ENCODE measurements at places on chromosomes 5 and 9.

DNA sequence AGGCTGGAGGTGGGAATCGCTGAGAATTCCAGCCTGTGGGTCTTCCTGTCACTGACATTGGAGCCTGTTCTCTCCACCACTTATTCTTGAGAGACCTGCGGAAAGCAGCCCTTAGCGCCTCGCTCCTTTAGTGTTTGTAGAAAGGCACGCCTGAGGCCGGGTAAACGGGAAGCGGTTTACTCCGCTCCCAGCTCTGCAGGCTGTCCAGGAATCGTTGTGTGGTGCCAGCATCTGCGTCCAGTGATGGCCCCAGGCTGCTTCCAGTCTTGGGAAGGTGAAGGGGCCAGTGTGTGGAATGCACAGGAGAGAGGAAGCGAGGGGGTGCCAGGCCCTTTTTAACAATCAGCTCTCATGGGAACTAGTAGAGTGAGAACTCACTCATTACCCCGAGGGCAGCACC, 44.6 kb upstream of the FCN2 start:
- H3K4me1 ChIP-seq: no peaks in the 10 kb centered on the region
- no peak overlapping the region for H3K27ac ChIP-seq
- no peaks in the 10 kb centered on the region for H3K27me3 ChIP-seq
- H3K4me3 ChIP-seq: no peak overlapping the region
- no peaks in the 10 kb centered on the region for H3K36me3 ChIP-seq

GRCh38 chr5:77486344-77486962, 5.7 kb downstream of the WDR41 start:
- H3K27me3 ChIP-seq: no peaks in the 10 kb centered on the region
- no peak overlapping the region for H3K27ac ChIP-seq
- no peak overlapping the region for H3K4me3 ChIP-seq
- peaks cover 13% of the 10 kb centered on the region for H3K36me3 ChIP-seq
- no peaks in the 10 kb centered on the region for H3K4me1 ChIP-seq
- no peak for DNase-seq

DNA sequence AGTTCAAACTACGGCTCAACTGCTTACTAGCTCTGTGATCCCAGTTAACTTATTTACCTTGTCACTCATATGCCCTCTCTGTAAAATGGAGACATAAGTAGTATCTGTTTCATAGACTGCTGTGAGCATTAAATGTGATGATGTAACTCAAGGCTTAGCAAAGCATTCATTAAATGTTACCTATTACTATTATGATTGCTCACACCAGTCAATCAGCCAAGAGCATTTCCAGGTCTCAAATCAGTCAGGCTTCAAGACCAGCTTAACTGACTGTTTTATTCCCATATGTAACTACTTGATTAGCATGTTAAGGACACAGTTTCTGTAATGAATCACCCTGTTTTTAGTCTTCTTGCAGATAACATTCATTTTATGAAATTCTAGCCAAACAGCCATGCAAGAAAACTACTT, 413.3 kb downstream of the MLLT3 start:
- no peak overlapping the region for H3K4me3 ChIP-seq
- no peaks in the 10 kb centered on the region for H3K4me1 ChIP-seq
- H3K27ac ChIP-seq: no peak overlapping the region
- no peak for DNase-seq

- no peaks in the 10 kb centered on the region for H3K27me3 ChIP-seq
- H3K27ac ChIP-seq: no peak overlapping the region
- no peaks in the 10 kb centered on the region for H3K36me3 ChIP-seq
Measured at GRCh38 chr9:99054581-99054980, 50.3 kb upstream of the TGFBR1 start.

GRCh38 chr5:142215915-142216681, 107.5 kb downstream of the NDFIP1 start:
- no peaks in the 10 kb centered on the region for H3K36me3 ChIP-seq
- no peak for DNase-seq
- H3K27me3 ChIP-seq: no peaks in the 10 kb centered on the region
- H3K27ac ChIP-seq: no peak overlapping the region

GRCh38 chr5:143501310-143502044, 98.0 kb upstream of the NR3C1 start:
- no peaks in the 10 kb centered on the region for H3K27me3 ChIP-seq
- no peak overlapping the region for H3K27ac ChIP-seq
- no peaks in the 10 kb centered on the region for H3K4me1 ChIP-seq
- DNase-seq: no peak
- H3K4me3 ChIP-seq: no peak overlapping the region

DNA sequence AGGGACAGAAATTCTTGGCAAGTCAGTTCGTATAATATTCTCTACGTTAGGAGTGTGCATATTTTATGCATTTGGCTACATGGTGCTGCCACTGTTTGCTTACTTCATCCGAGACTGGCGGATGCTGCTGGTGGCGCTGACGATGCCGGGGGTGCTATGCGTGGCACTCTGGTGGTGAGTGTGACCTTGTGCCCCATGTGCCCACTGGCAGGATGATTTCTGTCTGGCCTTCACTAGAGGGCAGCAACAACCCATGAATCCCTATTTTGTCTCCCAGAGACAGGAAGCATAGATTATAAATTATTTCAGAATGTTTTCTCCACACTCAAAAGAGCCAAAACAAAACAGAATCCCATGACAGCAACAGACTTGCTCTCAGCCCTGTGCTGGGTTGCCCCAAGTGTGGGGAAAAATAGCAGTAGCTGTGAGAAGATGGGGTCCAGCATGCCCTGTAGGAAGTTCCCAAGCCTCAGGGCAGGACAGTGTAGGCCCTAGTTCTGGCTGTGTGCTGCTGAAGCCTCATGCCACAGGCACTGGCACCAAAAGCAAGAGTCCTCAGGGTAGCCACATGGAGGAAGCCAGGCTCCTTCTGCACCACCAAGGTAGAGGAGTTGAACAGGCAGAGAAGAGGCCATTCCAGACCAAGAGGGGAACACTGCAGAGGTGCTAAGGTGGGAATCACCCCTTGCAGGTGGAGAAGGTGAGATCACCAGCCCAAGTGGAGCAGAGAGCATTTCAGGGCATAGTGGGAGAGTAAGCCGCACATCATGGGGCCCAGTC, 16.0 kb downstream of the SLC22A5 start:
- H3K27ac ChIP-seq: 0 out of 2 replicates have a peak overlapping the region, but pooled peaks have one; percentile 8
- H3K36me3 ChIP-seq: no peaks in the 10 kb centered on the region
- H3K4me1 ChIP-seq: peaks cover 20% of the 10 kb centered on the region
- DNase-seq: peak; percentile 39

- DNase-seq: no peak
- no peaks in the 10 kb centered on the region for H3K27me3 ChIP-seq
- no peaks in the 10 kb centered on the region for H3K36me3 ChIP-seq
Measured at GRCh38 chr5:135442431-135443160, 4.6 kb downstream of the DCANP1 start.

GRCh38 chr9:97985058-97985861, 2.1 kb downstream of the ANP32B start:
- no peaks in the 10 kb centered on the region for H3K27me3 ChIP-seq
- H3K27ac ChIP-seq: peak overlapping the region; percentile 99
- H3K36me3 ChIP-seq: no peaks in the 10 kb centered on the region
- H3K4me3 ChIP-seq: peak overlapping the region; percentile 84
- peak; percentile 9 for DNase-seq

DNA sequence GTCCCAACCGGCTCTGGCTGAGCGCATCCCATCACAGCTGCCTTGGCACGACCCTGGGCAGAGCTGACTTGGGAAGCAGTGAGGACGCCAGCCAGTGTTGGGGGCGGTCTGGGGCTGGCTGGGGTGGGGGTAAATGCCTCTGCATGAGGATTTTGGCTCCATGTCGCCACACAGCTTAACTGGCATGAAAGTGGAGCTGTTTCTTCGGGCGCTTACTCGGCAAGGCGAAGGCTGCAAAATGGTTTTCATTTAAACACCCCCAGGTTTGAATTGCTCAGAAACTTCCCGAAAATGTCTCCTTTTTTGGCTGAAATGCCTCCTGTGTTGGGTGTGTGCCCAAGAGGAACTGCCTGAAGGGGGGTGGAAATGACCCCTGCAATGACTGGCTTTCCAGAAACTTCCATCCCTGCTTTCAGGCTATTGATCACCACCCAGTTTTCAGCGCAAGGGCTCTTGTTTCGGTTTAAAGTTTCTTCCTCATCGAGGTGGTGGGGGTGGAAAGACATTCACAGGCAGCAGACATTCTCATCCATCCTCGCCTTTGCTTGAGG, 38.3 kb downstream of the PTGES start:
- H3K27me3 ChIP-seq: no peaks in the 10 kb centered on the region
- no peaks in the 10 kb centered on the region for H3K36me3 ChIP-seq
- H3K4me1 ChIP-seq: no peaks in the 10 kb centered on the region

GRCh38 chr9:13431222-13431536, 151.7 kb upstream of the MPDZ start:
- no peaks in the 10 kb centered on the region for H3K36me3 ChIP-seq
- H3K27me3 ChIP-seq: no peaks in the 10 kb centered on the region
- H3K4me3 ChIP-seq: no peak overlapping the region

DNA sequence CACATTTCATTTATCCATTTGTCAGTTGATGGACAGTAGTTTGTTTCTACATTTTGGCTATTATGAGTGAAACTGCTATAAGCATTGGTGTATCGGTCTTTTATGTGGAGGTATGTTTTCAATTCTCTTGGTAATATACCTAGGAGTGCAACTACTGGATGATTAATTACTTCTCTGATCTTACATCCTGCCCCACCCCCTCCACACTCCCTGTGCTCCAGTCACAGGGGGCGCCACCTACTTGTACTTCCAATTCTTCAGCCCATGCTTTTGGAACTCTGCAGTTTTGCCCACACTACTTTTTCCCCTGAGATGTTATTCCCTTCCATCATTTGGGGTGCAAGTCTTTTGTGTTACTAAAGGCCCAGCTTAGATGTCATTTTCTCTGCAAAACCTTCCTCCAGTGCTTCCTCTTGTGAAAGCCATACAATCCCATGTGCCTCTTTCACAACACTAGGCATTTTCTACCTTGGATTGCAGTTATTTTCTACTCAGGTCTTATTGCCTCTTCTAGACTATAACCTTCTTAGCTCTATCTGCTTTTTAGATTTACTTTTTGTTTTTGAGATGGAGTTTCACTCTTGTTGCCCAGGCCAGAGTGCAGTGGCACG, 42.1 kb downstream of the SEC61B start:
- no peaks in the 10 kb centered on the region for H3K27me3 ChIP-seq
- no peaks in the 10 kb centered on the region for H3K36me3 ChIP-seq
- H3K4me3 ChIP-seq: no peak overlapping the region
- H3K4me1 ChIP-seq: peaks cover 43% of the 10 kb centered on the region
- DNase-seq: no peak

DNA sequence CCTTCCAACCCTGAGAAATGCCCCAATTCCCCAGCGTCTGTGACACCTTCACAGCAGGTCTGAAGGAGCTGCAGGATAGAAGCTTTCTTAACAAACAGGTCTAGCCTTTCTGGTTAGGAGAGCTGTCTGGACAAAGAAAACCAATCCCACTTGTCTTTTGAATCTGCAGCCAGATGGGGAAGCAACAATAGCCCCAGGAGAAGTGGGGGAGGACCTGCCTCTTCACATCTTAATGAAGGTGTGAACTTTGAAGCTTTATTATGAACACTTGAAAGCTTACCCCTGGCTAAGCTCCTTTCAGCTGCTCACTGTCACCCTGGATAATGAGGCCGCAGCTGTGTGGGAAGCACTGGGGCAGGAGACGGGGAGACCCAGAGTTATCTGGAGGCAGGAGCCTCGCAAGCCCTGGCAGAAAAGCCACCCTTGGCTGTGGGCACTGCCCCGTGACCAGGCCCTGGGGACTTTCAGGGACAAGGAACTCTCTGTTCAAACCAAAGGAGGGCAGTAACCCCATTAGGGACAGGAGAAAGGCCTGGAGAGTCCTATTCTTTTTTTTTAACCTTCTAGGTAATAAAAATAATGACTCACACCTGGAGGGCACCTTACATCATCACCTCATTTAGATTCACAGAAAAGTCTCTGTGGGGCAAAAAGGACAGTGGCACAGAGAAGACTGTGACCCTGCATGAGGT, 151.8 kb upstream of the RAD23B start:
- no peak overlapping the region for H3K4me3 ChIP-seq
- no peaks in the 10 kb centered on the region for H3K36me3 ChIP-seq
- H3K27ac ChIP-seq: no peak overlapping the region
- H3K27me3 ChIP-seq: no peaks in the 10 kb centered on the region

GRCh38 chr9:104780796-104781395, 17.0 kb downstream of the NIPSNAP3B start:
- no peak overlapping the region for H3K27ac ChIP-seq
- H3K36me3 ChIP-seq: no peaks in the 10 kb centered on the region
- H3K27me3 ChIP-seq: no peaks in the 10 kb centered on the region
- H3K4me3 ChIP-seq: no peak overlapping the region
- peaks cover 13% of the 10 kb centered on the region for H3K4me1 ChIP-seq
- no peak for DNase-seq

DNA sequence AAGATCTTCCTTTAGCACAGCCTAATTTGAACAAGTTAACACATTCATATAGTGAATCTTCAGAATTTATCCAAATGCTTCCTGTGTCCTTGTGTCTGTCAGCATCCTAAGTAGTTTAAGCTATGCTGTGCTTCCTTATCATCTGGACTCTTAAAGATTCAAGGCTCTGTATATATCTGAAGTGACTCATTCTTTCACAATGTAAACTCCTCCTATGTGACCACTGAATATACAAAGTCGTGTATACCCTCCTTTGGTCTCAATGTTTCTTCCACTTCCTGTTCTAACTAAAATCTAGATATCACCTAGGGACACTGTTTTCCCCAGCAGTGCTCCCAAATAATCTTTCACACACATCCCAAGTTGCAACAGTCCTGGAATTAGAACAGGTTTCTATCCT, 935.7 kb upstream of the NUDT12 start:
- H3K27me3 ChIP-seq: no peaks in the 10 kb centered on the region
- no peaks in the 10 kb centered on the region for H3K36me3 ChIP-seq
- no peak overlapping the region for H3K4me3 ChIP-seq
- H3K4me1 ChIP-seq: no peaks in the 10 kb centered on the region
- H3K27ac ChIP-seq: no peak overlapping the region

DNA sequence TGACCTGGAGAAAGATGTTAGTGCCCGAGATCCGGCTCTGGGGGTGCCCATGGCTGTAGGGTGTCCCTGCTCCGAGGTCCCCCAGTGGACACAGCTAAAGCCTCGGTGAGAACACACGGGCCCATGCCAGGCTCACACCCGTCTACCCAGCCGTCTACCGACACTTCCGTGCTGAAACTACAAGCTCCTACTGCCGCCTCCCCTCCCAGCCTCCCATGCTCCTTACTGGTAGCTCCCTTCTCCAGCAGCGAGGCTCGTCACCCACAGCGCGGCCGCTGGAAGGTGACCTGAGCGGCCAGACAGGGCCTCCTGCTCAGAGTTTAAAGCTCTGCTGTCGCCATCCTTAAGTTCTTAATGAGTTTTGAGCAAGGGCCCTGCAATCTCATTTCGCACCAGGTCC, 33.2 kb upstream of the CLPTM1L start:
- no peaks in the 10 kb centered on the region for H3K4me1 ChIP-seq
- H3K27ac ChIP-seq: no peak overlapping the region
- H3K27me3 ChIP-seq: peaks cover 1% of the 10 kb centered on the region
- H3K36me3 ChIP-seq: no peaks in the 10 kb centered on the region
- DNase-seq: no peak
- H3K4me3 ChIP-seq: no peak overlapping the region

GRCh38 chr9:14395317-14396082, 81.6 kb upstream of the NFIB start:
- no peaks in the 10 kb centered on the region for H3K27me3 ChIP-seq
- H3K36me3 ChIP-seq: no peaks in the 10 kb centered on the region
- H3K27ac ChIP-seq: no peak overlapping the region

All from GM12878 (cell line).